Activated CD8-positive, alpha-beta T cell treated with anti-CD3 and anti-CD28 coated beads for 36 hours (primary cell): ENCODE measurements at places on chromosomes 7 and 10. TPM values are rescaled to one million over a fixed set of nuclear protein-coding genes. Genes with fewer than 3 reads are reported as not detected.

GBX1 gene
- not detected for total RNA-seq

ACSL5 gene
- 34.1 TPM for total RNA-seq

DRGX gene
- total RNA-seq, result not detected

GRM3 gene
- total RNA-seq, result not detected

MLXIPL gene
- not detected for total RNA-seq

TMEM229A gene
- not detected for total RNA-seq

GGCT gene
- 78.7 TPM for total RNA-seq

FAM180A gene
- not detected for total RNA-seq

TMEM225B gene
- total RNA-seq, result 0.92 TPM

EPHB6 gene
- 5.5 TPM for total RNA-seq

IQCE gene
- total RNA-seq, result 4.0 TPM

MPP7 gene
- 14.3 TPM for total RNA-seq

HMX2 gene
- total RNA-seq, result 0.43 TPM

RNLS gene
- 4.5 TPM for total RNA-seq

- no peak for DNase-seq
These were observed 57.0 kb downstream of the STRA8 start for GRCh38 chr7:135290594-135290993.

GRCh38 chr10:132283604-132284382, 24.0 kb downstream of the STK32C start:
- DNase-seq, result no peak

GRCh38 chr7:146698995-146699610, 582.5 kb downstream of the CNTNAP2 start:
- no peak for DNase-seq

DNA sequence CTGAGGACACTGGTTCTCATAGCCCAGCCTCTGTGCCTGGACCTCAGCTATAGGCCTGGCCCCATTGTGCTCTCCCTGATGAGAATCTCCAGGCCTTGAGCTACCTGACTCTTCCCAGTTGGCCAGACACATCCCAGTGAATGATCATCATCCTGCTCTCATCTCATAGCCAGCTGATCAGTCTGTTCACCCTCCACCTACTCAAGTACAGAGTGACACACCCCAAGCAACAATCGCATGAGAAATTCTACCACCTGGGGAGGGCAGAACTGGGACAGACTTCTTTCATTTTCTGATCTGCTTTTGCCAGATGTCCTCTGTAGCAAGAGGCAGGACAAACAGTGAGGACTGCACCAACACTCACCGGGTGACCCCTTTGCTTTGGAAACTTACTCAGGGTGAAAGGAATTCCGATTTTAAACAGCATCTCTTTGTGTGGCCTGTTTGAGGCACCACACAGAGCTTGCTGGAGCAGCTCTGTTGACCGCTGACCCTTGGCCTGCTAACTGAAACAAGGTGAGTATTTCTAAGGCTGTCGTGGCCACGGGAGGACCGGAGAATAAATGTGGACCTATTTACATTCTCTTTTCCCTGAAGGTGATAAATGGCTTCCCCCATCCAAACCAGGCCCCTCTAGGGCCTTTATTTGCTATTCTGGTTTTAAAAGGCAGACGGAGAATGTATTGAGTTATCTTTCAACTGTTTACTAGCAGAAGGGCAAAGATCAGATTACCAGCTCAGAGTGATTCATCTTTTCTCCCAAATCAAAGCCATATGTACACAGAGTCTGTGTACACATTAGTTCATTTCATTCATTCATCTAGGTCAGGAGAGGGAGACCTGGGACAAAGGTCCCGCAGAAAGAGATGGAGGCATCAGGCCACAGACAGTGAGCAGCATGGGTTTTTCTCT, 181.4 kb upstream of the TNS3 start:
- no peak for DNase-seq

DNA sequence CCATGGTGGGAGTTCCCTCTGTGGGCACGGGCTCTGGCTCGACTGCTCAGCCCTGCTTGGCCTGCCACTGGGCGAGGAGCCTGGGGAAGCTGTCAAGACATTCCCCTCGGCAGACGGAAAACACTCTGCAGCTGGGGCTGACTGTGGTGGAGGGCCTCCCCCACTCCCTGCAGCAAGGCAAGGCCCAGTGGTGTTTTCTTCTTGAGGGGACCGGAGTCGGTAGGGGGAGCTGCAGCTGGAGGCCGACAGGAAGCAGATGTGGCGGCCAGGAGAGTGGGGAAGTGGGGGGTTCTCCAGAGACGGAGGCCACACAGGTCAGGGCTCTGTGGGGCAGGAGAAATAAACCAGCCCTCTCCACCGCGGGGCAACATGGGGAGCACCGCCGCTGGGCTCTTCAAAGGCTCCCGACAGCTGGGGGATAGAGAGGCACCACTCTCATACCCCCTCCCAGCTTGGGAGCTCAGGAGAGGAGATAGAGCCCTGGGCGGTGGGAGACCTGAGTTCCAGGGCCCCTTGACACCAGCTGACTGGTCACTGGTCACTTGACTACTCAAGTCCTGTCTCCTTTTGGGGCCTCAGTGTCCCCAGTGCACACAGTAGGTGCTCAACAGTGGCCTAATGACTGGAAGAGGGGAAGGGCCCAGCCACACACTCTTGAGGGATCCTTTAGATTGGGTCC, 43.4 kb downstream of the PPIF start:
- peak; percentile 41 for DNase-seq

DNA sequence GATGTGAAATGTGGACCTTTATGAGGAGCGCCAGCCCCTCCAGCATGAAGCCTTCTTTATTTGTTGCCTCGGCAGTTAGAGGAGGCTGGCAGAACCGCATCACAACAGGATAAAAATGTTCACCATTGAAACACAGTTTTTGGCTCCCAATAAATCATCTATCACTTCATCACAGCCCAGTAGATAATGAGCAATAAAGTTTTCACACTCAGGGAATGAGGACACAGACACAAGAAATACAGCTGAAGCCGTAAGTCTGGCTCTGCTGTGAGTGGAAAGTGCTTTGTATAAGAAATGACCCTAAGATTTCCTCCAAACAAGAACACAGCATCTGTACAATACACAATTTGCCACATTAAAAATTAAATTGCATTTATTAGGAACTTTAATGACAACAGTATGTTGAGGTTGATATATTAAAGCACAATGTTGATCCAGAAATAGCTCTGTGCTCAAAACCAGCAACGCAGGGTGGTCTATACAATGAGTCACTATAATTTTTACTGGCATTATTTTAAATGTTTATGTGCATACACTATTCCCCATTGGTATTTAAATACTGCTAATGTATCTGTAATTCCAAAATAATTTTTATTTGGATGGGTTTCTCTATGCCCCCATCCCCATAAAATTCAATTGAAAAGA, 301.8 kb upstream of the MGMT start:
- DNase-seq, result no peak

DNA sequence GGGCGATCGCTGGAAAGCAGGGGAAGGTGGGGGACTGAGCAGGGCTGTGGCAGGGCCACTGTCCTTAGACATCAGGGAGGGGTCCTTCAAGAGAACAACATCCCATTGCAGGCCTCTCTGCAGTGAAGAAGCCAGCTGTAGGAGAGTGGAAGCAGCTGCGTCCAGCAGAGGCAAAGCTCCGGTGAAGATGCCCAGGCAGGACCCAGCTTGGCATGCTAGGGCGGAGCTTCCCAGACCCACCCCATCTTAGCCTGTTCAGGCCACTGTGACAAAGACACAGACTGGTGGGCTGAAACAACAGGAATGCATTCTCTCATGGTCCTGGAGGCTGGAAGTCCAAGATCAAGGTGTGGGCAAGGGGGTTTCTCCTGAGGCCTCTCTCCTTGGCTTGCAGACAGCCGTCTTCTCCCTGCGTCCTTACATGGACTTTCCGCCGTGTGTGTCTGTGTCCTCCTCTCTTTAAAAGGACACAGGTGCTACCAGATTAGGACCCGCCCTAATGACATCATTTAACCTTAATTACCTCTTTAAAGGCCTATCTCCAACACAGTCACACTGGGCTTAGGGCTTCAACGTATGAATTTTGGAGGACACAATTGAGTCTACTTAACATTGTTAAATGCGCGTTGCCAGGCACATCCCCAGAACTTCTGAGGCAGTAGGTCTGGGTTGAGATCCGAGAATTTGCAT, 178.1 kb upstream of the GRB10 start:
- DNase-seq, result no peak

- DNase-seq, result no peak
These were observed 7.4 kb upstream of the RRP12 start for GRCh38 chr10:97408496-97408992.

GRCh38 chr10:131915990-131916766, 15.4 kb downstream of the PPP2R2D start:
- DNase-seq, result no peak

DNA sequence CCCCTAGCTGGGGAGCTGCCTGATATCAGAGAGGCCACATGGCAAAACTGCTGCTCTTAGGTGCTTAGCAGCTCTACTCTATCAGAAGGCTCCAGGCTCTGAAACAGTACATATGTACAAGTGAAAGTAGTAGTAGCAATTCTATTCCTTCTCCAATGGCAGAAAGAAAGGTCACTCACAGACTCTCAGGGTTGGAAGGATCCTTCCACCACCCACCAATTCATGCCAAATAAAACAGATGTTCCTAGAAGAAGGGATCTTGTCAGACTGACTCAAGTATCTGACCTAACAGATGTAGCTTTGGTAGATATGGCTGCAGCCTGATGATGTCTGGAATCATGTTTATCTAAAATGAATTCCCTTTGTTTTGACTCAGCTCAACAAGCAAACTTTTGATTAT, 8.0 kb upstream of the ALDH18A1 start:
- no peak for DNase-seq
